ENCODE measurements at places on chromosomes 7 and 10.

DNA sequence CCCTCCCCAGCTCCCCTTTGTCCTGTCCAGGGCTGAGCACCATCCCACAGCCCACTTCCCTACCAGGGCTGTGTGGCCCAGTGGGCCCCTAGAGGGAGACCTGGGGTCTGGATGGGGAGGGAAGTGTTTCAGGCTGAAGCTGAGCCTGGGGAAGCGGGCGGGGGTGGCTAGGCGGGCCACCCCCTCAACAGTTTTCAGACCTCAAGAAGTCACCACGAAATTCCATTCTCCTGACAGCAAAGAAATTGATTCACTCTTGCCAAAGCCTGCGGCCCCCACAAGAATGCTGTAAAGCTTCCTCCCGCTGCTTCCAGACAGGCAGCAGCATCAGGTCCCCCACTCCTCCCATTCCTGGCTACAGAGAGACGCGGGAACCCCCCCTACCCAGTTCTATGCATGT, 2.5 kb upstream of the LFNG start:
- no peak for DNase-seq

GRCh38 chr10:13899941-13900340, 313.2 kb downstream of the PRPF18 start:
- DNase-seq: no peak

GRCh38 chr7:107267138-107267537, 98.3 kb downstream of the HBP1 start:
- DNase-seq: no peak

DNA sequence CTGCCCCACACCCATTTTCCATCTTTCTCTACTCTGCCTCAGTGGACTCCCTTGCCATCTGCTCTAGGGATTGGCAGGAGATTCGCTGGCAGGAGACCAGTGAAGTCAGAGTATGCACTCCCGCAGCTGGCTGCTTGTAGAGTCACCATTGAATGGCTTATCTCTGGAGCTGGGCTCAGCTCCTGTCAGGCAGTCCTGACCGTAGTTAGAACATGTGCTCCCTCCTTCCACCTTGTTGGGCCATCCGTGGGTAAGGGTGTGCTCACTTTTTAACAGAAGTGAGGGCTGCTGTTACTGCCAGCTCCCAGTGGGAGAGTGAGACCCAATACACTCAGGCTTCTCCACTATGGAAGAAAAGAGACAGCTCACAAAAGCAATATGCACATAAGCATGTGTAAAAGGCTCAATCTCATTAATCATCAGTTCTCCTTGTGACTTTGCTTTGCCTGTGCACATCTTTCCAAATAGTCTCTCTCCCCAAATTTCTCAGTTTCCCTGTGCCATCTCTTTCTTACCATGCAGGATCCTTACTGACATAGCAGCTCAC, 773.3 kb downstream of the GRID1 start:
- no peak for DNase-seq

- no peak for DNase-seq
Measured at GRCh38 chr10:122249303-122249850, 21.7 kb upstream of the BTBD16 start.

GRCh38 chr7:31935124-31936054, 134.8 kb downstream of the PDE1C start:
- no peak for DNase-seq

Measured in stimulated activated CD8-positive, alpha-beta memory T cell treated with anti-CD3 and anti-CD28 coated beads, Interleukin-4, amount 100 ng/mL, for 1 hour (primary cell).